ENCODE measurements at places on chromosomes 11 and 22.
A peak's percentile ranks its signal among the peaks of the same experiment; 100 is the strongest.

DNA sequence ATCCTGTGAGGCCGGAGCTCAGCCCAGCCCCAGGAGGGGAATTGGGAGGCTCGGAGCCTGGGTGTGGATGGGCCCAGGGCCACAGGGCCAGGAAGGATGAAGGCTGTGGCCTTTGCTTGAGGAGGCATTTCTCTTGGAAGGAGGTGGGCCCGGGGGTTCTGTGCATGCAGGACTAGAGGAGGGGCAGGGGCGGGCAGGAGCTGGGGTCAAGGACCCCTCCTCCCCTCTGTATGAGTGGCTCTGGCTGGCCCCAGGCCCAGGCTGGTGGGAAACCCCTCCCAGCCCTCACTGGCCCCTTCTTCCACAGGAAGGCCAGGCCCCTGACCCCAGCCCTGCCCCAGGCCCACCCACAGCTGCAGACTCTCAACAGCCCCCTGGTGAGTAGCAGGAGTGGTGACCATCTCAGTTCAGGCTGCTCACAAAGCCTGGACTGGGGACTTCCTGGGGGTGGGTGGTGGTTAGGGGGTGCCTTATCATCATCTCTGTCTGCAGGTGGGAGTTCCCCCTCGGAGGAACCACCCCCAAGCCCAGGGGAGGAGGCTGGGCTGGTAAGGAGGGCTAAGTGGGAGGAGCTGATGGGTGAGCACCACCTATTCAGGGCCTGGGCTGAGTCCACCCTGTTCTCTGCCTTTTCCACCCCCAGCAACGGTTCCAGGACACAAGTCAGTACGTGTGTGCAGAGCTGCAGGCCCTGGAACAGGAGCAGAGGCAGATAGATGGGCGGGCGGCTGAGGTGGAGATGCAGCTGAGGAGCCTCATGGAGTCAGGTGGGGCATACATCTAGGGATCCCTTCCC lies 6.0 kb downstream of the KCNK7 start:
- no peak for DNase-seq

DNA sequence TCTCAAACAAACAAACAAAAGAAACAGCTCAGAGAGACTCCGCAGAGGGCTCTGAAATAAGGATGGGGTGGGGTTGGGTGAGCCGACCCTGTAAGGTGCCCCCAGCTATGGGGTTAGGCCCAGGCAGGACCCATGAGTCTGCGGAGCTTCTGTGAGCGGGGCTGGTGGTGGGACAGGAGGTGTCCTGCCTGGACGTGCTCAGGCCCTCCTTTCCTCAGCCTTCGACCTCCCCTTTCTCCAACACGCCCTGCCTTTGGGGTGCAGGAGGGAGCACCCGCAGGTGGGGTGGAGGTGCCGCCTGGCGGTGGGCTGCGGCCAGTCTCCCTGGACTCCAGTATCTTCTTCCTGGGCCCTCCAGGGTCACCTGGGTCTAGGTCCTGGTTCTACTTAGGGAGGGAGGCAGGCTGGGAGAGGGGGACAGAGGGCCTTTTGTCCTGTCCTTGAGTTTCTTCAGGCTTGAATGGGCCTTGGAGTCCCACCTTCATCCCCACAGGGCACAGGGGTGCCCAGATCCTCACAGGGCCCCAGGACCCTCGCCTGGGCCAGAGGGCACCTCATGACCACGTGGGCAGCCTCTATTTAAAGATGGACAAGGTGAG lies 12.3 kb downstream of the PRR33 start:
- no peak for DNase-seq

GRCh38 chr11:73995731-73996130 lies 13.1 kb upstream of the UCP2 start:
- no peak for DNase-seq

DNA sequence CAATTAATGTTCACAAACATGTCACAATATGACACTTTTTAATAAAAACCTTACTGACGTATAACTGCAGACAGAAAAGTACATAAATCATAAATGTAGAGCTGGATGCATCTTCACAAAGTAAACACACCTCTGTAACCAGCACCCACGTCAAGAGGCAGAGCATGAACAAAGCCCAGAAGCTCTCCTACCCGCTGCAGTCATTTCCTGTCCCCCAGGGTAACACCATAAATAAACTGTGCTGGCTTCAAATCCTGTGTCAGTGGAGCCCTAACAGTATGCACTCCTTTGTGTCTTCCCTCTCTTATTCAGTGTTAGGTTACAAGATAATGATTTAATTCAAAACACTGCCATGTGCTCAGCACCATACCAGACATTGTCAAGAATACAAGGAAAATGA lies 5.7 kb downstream of the SYT13 start:
- DNase-seq: no peak

DNA sequence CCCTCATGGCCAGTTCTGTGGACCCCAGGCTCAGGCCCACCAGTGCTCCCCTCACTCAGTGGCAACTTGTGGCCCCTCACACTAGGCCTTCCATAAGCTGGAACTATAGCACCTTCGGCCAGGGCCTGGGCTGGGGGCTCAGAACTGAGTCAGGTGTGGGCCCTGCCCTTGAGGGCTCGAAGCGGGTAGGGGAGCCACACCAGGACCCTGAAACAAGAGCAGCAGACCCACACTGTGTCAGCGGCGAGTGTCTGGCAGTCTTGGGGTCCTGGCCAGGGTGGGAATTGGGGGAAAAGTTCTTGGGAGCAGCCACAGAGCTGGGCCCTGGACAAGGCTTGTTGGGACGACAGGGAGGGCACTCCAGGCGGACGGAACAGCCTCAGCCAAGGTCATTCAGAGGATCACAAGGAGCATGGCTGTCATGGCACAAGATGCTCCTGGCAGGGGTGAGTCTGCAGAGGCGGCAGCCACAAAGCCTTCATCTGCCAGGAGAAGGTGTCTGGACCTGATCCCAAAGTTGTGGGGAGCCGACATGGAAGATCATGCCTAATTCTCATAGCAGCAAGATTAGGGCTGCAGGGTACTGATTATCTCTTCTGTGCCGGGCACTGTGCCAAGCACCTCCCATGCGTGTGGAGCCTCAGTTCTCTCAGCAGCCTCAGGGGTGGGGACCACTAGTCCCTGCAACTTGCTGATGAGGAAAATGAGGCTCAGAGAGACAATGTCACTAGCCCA lies 50.7 kb downstream of the SHISAL1 start:
- DNase-seq: no peak

DNA sequence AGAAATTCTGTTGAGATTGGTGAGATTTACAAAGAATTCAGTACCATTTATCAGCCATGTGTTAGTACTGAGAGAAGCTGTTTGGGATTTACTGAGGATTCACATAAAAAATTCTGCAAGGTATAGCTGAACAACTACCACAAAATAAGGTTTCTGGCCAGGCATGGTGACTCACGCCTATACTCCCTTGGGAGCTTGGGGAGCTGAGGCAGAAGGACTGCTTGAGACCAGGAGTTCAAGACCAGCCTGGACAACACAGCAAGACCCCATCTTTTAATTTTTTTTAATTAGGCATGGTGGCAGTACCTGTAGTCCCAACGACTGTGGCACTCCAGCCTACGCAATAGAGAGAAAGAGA lies 86.7 kb downstream of the SIK3 start:
- DNase-seq: no peak

DNA sequence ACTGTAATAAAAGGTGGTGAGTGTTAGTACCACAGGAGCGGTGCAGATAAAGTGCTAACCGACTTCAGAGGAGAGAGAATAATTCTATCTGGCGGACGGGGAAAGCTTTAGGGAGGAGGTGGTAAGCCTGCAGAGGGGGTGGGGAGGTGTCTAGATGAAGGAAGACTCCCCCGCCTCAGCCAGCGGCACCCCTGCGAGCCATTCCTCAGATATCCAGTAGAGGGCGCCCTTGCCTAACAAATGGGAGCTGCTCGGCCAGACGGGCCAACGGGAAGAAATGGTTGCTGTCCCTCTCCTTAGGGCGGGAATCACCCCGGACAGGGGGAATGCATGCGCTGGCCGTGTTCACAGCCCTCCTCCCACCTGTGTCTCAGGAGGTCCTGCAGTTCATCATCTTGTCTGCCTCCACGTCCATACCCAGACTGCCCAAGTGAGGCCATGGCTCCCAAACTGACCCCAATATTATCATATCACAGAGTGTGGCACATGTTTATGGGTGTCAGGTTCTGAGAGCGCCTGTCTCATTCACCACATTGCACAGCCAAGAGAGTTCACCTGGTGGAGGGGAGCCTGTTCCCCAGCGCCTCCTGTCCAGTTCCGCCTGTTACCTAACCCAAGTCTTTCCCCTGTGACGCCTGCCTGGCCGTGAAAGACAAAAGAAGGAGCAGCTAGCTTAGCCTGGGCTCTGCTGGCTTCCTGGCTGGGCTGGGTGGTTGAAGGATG lies 85.5 kb downstream of the ST3GAL4 start:
- DNase-seq: peak; percentile 77
